Daoy (cell line): ENCODE measurements at places on chromosomes 11 and 22. TPM values are rescaled to one million over a fixed set of nuclear protein-coding genes. Genes with fewer than 3 reads are reported as not detected.
A peak's percentile ranks its signal among the peaks of the same experiment; 100 is the strongest.

KCNA4 gene
- 0.11 and 0.48 TPM in 2 replicates for total RNA-seq

- no peak for DNase-seq
These were observed 15.1 kb upstream of the RRAS2 start for GRCh38 chr11:14373941-14374646.

NPTXR gene
- total RNA-seq: 1.5 and 3.7 TPM in 2 replicates

GRCh38 chr11:73296501-73297230 is 11.4 kb upstream of the ARHGEF17 start:
- no peak for DNase-seq

DNA sequence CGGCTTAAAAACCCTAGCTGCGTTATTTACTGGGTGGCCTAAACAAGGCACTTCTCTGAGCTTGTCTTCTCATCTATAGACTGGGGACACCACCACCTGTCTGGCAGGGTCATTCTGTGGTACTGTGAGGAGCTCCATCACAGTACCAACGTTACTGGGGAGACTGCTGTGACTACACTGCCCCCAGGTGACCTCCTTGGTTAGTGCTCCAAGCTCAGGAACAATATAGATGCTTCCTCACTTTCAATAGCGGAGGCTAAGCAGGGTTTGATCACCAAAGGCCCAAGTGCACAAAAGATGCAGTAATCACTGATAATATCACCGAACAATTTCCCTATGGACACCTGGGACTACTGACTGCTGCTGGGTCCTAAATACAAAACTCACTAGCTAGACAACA is 18.8 kb downstream of the PRPF19 start:
- peak; percentile 53 for DNase-seq

DNA sequence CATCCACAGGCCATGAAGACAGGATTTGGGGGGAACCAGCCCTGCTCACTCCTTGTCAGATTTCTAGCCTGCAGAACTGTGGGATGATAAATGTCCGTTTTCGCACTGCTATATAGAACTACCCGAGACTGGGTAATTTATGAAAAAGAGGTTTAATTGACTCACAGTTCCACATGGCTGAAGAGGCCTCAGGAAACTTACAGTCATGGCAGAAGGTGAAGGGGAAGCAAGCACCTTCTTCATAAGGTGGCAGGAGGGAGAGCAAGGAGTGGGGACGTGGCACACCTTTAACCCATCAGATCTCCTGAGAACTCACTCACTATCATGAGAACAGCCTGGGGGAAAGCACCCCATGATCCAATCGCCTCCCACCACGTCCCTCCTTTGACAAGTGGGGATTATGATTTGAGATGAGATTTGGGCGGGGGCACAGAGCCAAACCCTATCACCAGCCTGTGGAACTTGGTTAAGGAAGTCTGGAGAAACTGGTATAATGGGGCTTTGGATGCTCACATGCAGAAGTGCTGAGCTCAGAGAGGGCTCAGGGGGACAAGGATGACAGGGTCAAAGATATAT is 50.7 kb downstream of the MYEOV start:
- DNase-seq: no peak

- no peak for DNase-seq
These were observed 294.6 kb downstream of the BUD13 start for GRCh38 chr11:116478205-116478604.

DNA sequence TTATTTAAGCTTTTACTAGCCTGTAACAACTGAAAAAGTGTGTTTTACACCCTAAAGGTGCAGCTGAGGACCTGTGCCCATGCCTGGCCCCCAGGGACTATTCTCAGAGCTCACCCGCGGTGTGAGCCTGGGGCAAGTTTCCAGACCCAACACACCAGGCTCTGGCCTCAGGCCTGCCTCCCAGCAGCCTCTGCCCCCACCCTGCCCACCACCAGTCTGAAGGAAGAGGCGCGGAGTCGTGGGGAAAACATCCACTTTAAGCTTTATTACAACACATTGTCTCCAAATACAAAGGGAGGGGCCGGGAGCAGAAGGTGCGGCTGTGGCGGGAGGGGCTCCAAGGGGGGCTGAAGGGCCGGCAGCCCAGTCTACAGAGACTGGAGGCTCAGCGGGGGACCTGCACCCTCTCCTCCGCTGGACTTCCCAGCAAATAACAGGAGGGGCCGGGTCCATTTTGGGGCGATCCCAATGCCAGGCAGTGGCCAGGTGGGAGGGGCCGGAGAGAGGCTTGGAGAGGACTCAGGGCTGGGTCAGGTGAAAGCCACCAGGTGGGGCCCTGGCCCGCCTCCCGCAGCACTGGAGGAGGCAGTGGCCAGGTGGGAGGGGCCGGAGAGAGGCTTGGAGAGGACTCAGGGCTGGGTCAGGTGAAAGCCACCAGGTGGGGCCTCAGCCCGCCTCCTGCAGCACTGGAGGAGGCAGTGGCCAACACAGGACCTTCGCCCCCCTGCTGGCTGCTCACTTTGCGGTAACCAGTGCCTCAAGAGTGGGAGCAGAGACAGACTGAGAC is 18.1 kb downstream of the DUSP8 start:
- DNase-seq: no peak

DNA sequence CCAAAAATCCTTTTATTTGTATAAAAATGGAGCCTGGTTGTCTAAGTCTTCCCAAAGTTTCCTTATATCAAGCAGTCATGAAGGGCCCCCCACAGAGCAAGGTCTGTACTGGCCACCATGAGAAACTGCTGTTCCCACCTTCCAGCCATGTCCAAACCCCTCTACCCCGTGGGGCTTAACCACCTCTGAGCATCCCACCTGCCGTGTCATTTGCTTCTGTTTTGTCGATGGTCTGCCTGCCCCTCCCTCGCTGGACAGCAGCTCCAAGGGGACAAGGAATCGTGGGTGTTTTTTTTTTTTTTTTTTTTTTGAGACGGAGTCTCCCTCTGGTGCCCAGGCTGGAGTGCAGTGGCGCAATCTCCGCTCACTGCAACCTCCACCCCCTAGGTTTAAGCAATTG is 11.1 kb upstream of the ANO1 start:
- no peak for DNase-seq

DNA sequence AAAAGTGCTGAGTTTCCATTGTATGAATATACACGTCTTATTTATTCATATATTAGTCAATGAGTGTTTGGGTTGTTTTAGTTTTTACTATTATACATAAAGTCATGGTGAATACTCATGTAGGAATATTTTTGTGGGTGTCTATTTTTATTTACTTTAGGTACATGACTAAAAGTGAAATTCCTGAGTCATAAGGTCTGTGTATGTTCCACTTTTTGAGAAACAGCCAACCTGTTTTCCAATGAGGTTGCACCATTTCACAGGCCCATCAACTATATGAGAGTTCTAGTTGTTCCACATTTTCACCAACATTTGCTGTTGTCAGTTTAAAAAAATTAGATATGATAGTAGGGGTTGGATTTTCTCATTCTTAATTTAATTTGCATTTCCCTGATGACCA is 6.6 kb upstream of the OR6X1 start:
- DNase-seq: no peak

GRCh38 chr22:22359465-22359864 is 114.9 kb downstream of the VPREB1 start:
- no peak for DNase-seq

DNA sequence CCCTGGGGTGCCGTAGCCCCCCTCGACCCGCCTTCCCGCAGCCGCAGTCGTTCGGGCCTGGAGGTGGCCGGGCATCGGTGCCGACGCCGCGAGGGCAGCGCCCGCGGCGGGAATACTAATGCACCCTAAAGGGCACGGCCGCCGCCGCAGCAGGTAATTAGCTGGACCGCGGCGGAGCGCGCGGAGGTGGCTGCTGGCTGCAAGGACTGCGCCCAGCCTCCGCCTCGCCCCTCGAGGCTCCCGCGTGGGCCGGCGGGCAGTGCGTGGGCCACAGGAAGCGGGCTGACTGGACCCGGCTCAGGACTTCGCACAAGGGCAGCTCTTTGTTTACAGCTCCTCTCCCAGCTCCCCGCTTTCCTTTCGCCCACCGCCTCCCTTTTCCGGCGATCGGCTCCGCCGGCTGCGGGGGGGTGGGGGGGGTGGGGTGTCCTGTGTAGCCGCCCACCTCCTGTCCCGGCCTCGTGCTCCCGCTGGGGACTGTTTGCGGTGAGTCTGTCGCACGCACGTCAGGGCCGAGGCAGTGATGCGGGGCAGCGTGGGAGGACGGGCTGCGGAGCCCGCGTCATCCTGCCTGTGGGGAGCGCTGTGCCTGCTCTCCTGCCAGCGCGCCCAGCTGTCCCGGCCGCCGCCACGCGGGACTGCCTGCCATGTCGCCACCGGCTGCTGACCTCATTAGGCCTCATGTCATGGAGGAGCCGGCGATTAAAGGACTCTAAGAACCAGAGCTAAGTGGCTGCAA is 53.2 kb downstream of the GRIK4 start:
- DNase-seq: peak; percentile 63

TTC36 gene
- total RNA-seq: 0.69 TPM in 1 of 2 replicates, not detected in the other

DNA sequence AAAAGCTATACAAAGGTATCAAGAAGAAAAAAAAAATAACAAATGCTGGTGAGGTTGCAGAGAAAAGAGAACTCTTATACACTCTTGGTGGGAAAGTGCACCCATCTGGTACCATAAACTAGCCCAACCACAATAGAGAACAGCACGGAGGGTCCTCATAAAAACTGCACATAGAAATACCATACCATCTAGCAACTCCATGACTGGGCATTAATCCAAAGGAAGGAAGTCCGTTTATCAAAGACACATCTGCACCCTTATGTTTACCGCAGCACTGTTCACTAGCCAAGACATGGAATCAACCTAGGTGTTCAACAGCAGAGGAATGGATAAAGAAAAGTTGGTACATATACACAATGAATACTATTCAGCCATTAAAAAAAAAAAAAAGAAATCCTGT is 10.8 kb upstream of the CLDN5 start:
- DNase-seq: no peak

DNA sequence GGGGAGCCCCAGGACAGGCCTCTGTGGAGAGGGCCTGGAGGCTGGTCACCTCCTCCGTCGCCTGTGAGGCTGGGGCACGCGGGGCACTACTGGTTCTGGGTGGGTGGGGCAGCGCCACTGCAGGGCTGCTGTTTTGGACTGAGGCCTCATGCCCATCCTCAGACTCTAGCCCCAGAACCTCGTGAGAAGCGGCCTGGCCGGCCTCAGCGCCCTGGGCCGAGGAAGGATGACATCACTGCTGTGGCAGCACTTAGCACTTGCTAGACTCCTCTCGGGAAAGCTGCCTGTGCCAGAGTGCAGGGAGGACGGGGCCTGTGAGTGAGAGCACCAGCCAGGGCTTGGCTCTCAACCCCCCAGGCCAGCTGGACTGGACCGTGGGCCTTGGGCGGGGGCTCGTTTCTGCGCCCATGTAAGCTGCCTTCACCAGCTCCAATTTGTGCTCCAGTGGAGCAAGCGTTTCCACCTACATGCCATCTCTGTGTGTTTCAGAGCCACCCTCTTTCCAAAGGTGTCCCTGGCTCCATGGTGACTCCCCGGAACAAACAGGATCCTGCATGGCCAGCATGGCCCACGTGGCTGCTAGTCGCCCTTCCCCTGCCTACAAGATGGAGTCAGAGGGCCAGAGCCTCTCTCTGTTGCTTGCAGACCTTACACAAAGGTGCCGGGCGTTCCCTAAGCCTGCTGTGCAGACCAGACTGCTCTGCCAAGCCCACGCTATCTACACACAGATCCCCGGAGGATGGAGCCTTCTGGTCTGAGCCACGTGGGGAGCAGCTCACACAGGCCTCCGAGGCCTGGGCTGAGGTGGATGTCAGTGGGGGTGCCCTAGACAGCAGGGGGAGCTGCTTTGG is 102.9 kb downstream of the CTTN start:
- DNase-seq: peak; percentile 24
